ENCODE measurements at places on chromosomes 2 and 18.

GRCh38 chr2:220163486-220163885 lies 536.1 kb downstream of the SLC4A3 start:
- no peak for DNase-seq

GRCh38 chr2:213627054-213627710 lies 342.9 kb downstream of the SPAG16 start:
- no peak for DNase-seq

GRCh38 chr2:235050980-235051351 lies 99.1 kb downstream of the SH3BP4 start:
- DNase-seq = peak; percentile 63

- no peak for DNase-seq
These were observed 92.0 kb downstream of the ZNF236 start for GRCh38 chr18:76914314-76914713.

DNA sequence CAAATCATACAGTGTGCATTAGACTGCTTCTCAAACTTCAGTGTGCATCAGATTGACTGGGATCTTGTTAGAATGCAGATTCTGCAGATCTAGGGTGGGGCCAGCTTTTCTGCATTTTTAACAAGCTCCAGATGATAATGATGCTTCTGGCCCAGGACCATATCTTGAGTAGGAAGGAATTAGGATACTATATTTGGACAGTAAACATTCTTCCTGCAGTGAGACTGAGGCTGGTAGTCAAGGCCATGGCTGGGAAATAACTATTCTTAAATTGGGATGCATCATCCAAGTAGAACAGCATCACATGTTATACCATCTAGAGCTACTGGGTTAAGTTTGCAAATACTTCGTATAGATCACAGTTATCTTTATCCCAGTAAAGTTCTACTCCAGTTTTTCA lies 28.4 kb upstream of the ARMC9 start:
- DNase-seq = no peak

- no peak for DNase-seq
These were observed 25.1 kb downstream of the STAT1 start for GRCh38 chr2:190988910-190989309.

DNA sequence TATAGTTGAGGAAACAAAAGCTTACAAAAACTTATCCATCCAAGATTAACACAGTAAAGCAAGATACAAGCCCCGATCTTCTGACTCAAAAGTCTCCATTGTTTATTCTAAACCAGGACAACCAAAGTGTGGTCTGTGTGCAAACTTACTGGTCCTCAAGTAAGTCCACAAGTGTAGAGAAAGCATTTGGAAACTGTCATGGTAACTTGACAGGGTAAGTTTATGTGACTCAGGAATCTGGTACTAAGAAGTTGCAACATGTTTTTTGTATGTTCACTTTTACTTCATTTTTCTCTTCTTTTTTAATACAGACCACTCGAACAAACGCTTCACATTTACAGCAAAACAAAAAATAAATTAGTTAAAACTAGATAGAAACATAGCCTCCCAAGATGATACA lies 9.4 kb downstream of the MBD2 start:
- no peak for DNase-seq

DNA sequence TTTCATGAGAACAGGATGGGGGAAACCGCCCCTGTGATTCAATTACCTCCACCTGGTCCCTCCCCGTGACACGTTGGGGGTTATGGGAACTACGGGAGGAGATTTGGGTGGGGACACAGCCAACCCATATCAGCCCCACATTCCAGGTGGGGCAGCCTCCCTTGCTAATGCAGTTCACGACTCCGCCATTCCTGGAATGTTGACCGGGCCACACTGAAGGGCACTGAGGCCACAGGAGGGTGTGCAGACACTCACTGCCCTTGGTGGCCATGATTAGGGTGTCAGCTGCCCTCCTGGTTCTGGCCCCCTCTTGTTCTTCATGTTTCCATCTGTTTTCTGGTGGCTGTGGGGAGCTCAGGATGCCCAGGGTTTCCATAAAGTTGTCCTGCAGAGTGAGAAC lies 176.3 kb downstream of the TWIST2 start:
- DNase-seq = no peak

DNA sequence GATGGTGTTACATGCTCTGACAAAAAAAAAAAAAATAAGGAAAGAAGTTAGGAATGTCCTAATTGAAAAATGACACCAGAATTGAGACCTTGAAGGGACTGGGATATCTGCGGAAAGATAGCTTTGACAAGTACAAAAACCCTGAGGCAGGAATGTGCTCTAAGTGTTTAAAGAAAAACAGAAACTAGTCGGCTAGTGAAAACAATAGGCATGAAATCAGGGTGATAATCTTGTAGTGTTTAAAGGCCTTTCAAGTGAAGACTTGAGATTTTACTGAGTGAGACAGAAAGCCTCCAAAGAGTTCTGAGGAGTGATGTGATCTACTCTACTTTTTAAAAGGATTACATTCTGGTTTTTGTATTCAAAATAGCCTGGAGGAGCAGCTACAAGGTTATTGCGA lies 107.4 kb downstream of the COBLL1 start:
- no peak for DNase-seq

GRCh38 chr2:171217330-171217729 lies 56.6 kb upstream of the TLK1 start:
- DNase-seq = no peak

- no peak for DNase-seq
These were observed 203.4 kb upstream of the RND3 start for GRCh38 chr2:150690870-150691269.

- no peak for DNase-seq
These were observed 50.6 kb upstream of the RMDN2 start for GRCh38 chr2:37874470-37874869.

- no peak for DNase-seq
These were observed 48.4 kb upstream of the ANKRD44 start for GRCh38 chr2:197358931-197359330.

DNA sequence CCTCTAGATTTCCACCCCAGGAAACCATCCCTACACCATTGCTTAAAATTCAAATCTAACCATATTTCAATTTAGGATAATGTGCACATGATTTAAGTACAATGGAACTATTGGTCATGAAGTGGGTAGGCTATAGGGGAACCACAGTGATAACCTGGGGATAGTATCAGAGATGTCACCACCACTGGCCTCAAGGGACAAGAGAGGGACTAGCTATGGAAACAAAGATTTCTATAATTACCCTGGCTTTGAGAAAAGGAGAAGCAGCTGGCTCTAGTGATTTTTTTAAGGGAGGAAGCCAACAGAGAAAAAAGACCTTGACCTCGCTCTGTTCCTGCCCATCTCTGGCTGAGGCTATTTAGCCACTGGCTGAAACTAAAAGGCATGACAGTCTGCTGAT lies 132.0 kb downstream of the MEP1B start:
- no peak for DNase-seq

DNA sequence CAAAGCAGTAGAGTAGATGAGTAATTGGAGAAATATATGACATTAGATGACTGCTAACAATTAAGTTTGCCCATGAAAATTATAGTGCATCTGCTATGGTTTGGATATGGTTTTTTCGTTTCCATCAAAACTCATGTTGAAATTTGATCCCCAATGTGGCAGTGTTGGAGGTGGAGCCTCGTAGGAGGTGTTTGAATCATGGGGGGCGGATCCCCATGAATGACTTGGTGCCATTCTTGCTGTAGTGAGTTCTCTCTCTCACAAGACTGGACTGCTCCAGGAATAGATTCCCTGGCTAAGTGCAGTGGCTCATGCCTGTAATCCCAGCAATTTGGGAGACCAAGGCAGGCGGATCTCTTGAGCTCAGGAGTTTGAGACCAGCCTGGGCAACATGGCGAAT lies 9.7 kb upstream of the CUL3 start:
- no peak for DNase-seq

- no peak for DNase-seq
These were observed 33.4 kb upstream of the CLASP1 start for GRCh38 chr2:121682396-121683298.

GRCh38 chr18:9215221-9215933 lies 78.8 kb downstream of the ANKRD12 start:
- no peak for DNase-seq

DNA sequence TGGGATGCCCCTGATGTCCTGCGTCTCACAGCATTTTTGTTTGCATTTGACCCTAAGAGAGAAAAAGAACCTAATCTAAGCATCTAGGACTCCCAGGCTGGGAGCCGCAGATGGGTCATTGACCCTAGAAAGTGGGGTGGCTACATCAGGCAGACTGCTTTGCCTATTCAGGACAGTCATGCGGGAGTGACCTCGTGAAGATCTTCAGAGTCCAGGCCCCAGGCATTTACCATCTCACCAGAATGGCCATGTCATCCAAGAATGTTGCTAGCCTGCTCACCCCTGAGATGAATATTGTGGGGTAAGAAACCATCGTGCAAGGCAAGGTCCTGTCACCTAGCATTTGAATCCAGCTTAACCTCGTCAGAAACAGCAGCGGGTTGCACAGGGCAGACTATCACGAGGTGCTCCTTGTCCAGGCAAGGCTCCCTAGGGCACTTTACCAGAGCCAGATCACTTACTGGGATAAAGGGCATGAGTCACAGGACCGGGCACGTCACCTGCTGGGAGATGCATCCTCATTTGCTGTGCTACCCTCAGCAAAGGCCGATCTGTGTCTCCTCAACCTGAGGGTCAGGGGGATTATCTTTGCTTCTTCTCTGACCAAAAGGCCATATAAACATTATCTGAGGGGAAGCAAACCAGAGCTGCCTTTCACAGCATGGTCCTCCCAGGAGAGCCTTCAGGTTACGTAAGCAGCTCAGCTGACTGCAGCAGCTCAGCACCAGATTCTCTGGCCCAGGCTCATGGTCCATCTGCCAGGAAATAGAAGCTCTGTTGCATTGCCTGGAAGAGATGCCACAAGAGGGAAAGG lies 162.3 kb downstream of the ACKR3 start:
- no peak for DNase-seq

DNA sequence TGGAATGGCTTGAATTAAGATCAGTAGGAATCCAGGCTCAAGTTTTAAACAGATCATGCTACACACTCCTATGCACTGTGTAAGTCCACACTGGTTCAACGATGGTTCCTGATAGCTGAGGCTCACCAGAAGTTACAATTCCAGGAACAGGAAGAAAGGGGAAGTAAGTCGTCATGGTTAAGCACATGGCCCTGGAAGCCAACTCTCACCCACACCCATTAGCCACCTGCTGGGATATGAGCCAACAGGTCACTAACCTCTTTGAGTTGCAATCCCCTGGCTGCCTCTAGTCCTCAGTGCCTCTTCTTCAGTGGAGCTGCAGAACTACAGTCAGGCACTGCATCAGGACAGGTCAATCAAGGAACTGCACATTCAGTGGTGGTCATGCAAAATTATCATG lies 133.5 kb downstream of the TMEM182 start:
- DNase-seq = no peak

- peak; percentile 58 for DNase-seq
These were observed 305.4 kb upstream of the HS6ST1 start for GRCh38 chr2:128623776-128624761.

DNA sequence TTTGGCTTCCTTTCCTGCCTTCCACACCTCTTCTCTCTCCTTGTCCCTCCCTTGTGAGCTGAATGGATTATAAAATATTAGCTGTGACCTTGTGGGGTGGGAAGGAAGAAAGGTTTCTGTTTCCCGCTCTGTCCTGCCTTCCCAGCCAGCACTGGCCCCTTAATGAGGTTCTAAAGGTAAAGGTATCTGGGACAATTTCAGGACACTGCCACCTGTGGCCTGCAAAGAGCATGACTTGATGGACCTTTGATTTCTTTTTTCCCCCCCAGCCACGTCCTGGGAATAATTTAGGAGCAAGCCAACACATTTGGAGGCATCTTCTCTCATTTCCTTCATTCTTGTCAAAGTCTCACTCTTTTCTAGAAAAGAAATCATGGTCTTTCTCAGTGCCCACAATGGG lies 246.7 kb upstream of the EPAS1 start:
- no peak for DNase-seq

DNA sequence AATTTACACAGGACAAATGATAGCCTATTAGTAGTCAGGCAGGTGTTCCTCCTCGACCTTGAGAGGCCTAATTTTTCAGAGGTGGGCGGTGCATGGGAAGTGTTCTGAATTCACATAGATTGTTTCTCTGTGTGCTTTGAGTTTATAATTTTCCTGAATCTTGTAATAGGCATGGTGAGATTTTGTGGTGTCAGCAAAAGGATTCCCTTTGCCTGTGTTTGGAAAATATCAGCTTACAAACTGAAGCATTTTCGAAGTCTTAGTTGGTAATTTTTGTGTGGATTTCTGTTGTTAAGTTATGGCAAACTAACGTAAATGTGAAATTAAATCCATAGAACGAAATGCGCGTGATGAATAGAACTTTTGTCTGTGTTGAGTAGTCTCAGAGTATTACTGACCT lies 194.0 kb upstream of the RBMS1 start:
- DNase-seq = no peak

GRCh38 chr2:122210898-122211856 lies 455.7 kb downstream of the TSN start:
- DNase-seq = no peak

GRCh38 chr2:119901013-119901412 lies 111.9 kb upstream of the EPB41L5 start:
- DNase-seq = no peak

- no peak for DNase-seq
These were observed 35.2 kb downstream of the RFX8 start for GRCh38 chr2:101439716-101440115.

DNA sequence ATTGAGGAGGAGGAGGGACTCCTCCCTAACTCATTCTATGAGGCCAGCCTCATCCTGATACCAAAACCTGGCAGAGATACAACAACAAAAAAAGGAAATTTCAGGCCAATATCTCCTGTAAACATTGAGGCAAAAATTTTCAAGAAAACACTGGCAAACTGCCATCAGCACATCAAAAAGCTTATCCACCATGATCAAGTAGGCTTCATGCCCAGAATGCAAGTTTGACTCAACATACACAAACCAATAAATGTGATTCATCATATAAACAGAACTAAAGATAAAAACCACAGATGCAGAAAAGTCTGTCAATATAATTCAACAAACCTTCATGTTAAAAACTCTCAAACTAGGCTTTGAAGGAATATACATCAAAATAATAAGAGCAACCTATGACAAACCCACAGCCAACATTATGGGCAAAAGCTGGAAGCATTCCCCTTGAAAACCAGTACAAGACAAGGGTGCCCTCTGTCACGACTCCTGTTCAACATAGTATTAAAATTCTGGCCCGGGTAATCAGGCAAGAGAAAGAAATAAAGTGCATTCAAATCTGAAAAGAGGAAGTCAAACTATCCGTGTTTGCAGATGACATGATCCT lies 1014.3 kb downstream of the CBLN2 start:
- DNase-seq = peak; percentile 56

DNA sequence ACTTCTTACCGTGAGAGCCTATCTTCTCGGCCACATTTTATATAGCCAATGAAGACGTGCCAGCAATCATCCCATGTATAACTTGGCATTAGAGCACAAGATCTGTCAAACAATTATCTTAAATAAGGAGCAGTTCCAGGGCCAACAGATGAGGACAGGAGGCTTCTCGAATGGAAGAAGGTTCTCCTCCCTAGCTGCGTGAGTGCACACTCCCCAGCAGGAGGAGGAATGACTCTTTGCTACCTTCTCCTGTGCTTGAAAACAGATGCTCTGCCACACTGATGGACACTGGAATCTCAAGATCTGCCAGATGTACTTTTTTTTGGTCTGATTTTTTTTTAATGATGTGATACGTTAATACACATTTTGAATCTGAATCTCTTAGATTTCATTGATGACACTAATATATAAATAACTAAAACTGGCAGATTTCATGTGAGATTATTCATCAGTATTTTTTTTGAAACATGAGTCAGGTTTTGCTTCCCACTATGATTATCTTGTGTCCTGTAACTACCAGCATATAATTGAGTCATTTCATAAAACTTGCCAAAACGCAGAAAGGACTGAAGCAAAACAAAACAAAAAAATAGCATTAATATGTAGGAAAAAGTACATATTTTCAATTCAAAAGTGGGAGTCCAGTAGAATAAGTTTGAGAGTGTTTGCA lies 626 bp upstream of the VIT start:
- DNase-seq = no peak

Measured in non-pigmented ciliary epithelial cell (primary cell).